Tibial nerve (tissue), 4 donors: ENCODE measurements at places on chromosomes 7 and 10. TPM values are rescaled to one million over a fixed set of nuclear protein-coding genes. Genes with fewer than 3 reads are reported as not detected.

DNA sequence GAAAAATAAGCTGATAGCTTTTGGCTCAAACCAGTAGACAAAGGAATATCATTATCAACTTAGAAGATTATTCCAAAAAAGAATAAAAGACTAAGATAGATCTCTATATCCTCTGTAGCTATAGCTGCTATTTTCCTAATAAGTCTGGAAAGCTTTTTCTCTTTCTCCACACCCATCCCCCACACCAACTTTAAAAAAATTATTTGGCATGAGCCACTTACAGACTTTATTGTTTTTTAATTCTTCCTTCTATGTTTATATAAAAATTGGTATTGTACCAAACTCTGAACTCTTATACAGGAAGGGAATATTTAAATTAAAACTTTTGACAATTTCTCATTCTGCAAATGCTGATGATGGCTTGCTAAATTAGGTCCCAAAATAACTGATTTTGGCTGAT, 142.7 kb downstream of the RNF133 start:
- no peak for DNase-seq

- DNase-seq: no peak
These were observed 48.5 kb upstream of the OSBPL3 start for GRCh38 chr7:25028370-25029021.

DNA sequence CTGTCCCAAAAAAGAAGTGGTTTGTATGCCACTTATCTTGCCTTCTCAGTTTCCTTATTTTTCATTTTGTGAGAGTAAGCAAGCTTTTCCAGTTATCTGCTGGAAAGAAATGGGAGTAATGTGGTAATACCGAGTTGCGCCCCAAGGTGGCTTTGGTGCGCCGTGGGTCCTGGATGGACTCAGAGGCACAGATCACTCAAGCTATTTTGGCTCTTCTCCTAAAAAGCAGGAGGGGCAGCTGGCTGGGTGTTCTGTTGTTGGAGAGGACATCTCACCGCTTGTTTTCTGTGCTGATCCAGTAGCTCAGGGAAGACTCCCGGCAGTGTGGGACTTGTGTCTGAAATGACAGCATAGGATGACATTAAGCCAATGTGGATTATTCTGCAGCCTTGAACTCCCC, 16.4 kb downstream of the PRKRIP1 start:
- DNase-seq: no peak

GRCh38 chr7:68485253-68485917, 1112.9 kb upstream of the AUTS2 start:
- DNase-seq: no peak

DNA sequence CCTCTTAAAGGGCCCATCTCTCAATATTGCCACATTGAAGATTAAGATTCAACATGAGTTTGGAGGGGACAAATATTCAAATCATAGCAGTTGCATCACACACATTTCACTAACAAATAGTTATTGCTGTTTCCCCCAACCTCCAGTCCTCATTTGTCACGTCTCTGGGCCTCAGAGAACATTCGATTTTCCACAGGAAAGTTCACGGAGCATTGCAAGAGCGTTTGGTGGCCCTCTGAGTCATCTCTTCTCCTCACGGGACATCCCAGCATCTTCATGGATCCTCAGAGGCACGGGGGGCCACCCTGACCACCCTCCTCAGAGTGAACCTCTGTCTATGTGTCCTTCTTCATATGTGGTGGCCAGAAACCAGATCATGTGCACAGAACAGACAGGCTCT, 50.3 kb upstream of the CHST15 start:
- DNase-seq: no peak

GRCh38 chr10:101967119-101967518, 88.9 kb downstream of the ARMH3 start:
- DNase-seq: no peak

DNA sequence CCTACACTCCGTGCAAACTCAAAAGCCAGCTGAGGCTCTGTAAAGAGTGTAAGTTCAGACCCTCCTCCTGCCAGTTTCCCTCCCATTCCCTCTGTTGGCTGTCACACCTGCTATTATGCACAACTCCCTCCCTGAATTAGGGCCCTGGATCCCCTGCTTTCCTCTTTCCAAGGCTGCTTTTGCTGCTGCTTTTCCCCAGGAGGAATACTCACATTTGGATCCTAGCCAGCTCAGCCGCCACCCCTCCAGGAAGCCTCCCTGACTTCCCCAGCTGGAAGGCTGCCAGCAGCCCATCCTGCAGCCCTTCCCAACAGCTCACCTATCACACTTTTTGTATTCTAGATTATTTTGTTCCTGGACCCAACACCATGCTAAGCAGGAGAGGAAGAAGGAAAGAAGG, 40.9 kb upstream of the WDR11 start:
- no peak for DNase-seq

The CYP26C1 gene
- total RNA-seq: not detected

The RHOBTB1 gene
- 5.7 TPM for total RNA-seq
